Glomerular endothelial cell (primary cell): ENCODE measurements at places on chromosomes 5 and 9. TPM values are rescaled to one million over a fixed set of nuclear protein-coding genes. Genes with fewer than 3 reads are reported as not detected.

The TMEM232 gene
- total RNA-seq, result 0.41 TPM in 1 of 2 replicates, not detected in the other

DNA sequence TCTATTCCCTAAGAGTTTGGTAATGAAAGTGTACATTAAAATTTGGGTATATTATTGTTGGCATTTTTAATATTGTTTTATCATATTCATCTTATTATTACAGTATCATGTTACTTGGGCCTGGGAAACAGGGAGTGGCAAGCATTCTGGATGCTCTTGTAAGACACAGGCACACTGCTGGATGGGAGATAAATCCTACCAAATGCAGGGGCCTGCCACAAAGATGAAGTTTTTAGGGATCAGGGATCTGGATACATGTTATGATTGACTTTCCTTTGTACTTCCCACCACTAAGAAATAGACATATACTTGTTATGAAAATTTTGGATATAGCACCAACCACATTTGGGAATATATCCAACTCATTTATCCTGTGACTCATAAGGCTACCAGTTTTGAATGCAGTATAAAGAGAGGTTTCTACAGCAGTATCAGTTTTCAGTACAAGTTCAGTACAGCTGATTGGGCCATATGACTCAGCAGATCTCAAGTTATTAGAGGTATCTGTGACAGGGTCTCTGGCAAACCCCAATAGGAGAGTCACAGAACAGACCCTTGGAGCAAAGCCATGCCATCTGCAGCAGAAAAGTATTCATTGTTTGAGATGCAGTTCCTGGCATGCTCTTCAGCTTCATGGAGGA lies 360.1 kb downstream of the DMAC1 start:
- no peak for DNase-seq

DNA sequence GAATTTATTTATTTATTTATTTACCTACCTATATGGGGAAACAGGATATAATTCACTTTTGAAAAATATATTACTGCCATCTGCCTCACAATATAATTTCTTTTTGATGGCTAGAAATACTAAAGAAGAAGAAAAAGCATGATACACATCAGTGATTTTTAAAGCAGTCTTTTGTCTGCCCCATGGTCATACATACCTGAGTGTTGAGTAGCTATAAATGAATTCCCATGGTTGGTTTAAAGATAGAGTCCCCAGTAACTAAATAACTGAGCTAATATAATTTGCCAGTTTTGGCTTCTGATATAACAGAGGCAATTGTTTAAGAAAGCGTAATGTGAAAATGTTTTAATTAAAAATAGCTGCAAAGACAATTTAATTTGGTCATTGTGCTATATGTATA lies 447.8 kb downstream of the PDE4D start:
- DNase-seq, result no peak

DNA sequence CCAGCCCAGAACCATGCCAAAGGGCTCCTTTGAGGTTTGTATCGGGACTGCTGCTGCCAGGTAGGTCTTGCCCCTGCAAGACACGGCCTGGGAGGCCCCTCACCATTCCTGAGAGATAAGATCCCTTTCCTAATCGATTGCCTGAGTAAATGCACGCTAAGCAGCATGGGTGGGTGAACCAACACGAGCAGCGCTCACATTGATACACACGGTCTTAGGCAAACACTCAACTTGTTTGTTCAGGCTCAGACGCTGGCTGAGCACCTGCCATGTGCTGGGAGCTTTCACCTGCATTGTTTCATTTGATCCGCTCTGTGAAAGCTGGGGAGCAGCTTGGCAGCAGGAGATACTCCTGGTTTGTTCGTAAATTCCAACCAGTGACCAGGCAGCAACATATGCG lies 76.9 kb upstream of the NEURL1B start:
- no peak for DNase-seq
